NCI-H526 treated with DMSO at 0.1 percent for 48 hours (cell line): ENCODE measurements at places on chromosomes 16 and 17.

GRCh38 chr16:57373117-57373947 is 1.0 kb downstream of the CX3CL1 start:
- no peak for DNase-seq

- DNase-seq: no peak
Measured at GRCh38 chr16:30094541-30095165, 1.4 kb downstream of the YPEL3 start.

- DNase-seq: no peak
Measured at GRCh38 chr17:46788796-46789195, 29.7 kb downstream of the WNT3 start.

DNA sequence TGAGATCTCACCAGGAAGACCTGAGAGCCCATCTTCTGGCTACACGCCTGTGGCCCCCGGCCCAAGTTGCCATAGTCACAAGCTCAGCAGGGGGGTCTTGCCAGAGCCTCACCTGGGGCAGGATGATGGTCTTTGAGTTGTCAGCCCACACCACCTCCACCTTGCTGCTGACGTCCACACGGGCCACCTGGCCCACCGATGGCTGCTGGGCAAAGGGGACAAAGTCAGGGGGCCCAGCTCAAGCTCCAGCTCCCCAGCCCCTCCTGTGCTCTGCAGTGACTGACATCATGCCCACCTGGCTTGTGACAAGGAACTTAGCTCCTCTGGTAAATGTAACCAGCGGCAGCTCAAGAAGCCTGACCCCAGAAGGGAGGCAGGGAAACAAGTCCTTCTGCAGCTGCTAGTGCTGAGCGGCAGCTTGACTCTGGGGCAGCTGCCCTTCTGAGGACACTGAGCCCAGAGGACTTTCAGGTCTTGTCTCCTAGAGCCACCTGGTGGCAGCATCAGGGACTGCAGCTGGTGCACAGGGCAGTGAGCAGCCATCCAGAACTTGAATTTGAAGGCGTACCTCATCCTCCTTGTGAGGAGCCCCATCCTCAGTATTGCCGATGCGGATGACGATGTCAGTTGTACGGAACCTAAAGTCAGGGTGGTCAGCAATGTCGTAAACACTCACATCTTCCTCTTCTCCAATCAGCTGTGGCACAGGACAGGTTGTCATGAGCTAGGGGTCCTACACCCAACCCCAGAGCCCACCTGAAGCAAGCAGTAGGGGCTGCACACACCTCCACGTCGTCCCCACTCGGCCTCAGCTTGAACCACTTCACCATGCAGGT is 13.5 kb downstream of the SPHK1 start:
- DNase-seq: peak; percentile 20

- DNase-seq: no peak
Measured at GRCh38 chr17:6494239-6494941, 50.1 kb downstream of the PIMREG start.
